Keratinocyte (primary cell): ENCODE measurements at places on chromosomes 16 and 17. TPM values are rescaled to one million over a fixed set of nuclear protein-coding genes. Genes with fewer than 3 reads are reported as not detected.

GAS7 gene
- 0.10 to 0.17 TPM (median 0.14 TPM) in 3 replicates for polyA plus RNA-seq

VAT1L gene
- not detected in 3 replicates for polyA plus RNA-seq

PYDC1 gene
- not detected in 3 replicates for polyA plus RNA-seq

SKAP1 gene
- 0.09 TPM in 1 of 3 replicates, not detected in the others for polyA plus RNA-seq

TMC8 gene
- 0.14 to 0.41 TPM (median 0.40 TPM) in 3 replicates for polyA plus RNA-seq

KCTD5 gene
- 29.0 to 41.1 TPM (median 36.1 TPM) in 3 replicates for polyA plus RNA-seq

SCNN1B gene
- 0.92 to 2.8 TPM (median 1.5 TPM) in 3 replicates for polyA plus RNA-seq

ALDH3A1 gene
- polyA plus RNA-seq, result 2.0 to 8.4 TPM (median 5.8 TPM) in 3 replicates

TUFM gene
- 104 to 145 TPM (median 134 TPM) in 3 replicates for polyA plus RNA-seq

TMEM114 gene
- polyA plus RNA-seq, result not detected in 3 replicates

NUPR1 gene
- 23.0 to 156 TPM (median 126 TPM) in 3 replicates for polyA plus RNA-seq

TMEM186 gene
- polyA plus RNA-seq, result 7.8 to 9.8 TPM (median 8.1 TPM) in 3 replicates

CACNG1 gene
- polyA plus RNA-seq, result not detected in 3 replicates

HEATR9 gene
- not detected in 3 replicates for polyA plus RNA-seq

DNA sequence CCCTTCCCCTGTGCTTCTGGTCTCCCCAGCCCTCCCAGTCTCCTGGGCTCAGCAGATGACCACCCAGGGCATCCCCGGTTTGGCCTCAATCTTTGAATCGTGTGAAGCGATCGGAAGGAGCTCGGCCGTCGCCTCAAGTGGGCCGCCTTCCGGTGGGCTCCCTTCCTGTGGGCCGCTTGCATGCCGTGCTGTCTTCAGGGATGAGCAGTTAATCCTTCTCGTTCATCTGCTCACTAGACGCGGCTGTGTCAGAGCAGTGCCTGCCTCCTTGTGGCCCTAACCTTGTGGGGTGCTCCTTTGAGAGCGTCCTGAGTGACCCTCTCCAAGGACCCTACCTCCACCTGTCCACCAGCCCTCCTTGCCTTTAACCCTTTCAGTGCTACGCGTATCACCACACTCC, 40.4 kb downstream of the BAIAP2 start:
- H3K4me3 ChIP-seq, result no peak overlapping the region
- H3K27me3 ChIP-seq, result no peaks in the 10 kb centered on the region
- peaks cover 46% of the 10 kb centered on the region for H3K36me3 ChIP-seq
- H3K27ac ChIP-seq, result no peak overlapping the region
- DNase-seq, result no peak
- H3K4me1 ChIP-seq, result peaks cover 17% of the 10 kb centered on the region

- no peaks in the 10 kb centered on the region for H3K36me3 ChIP-seq
- DNase-seq, result no peak
- no peak overlapping the region for H3K4me3 ChIP-seq
- no peaks in the 10 kb centered on the region for H3K4me1 ChIP-seq
- no peaks in the 10 kb centered on the region for H3K27me3 ChIP-seq
- H3K27ac ChIP-seq, result no peak overlapping the region
Observed at GRCh38 chr16:25868106-25868505, 176.3 kb downstream of the HS3ST4 start.

GRCh38 chr17:4104506-4104905, 38.3 kb downstream of the ZZEF1 start:
- H3K27ac ChIP-seq, result no peak overlapping the region
- no peak for DNase-seq
- H3K4me1 ChIP-seq, result no peaks in the 10 kb centered on the region
- H3K4me3 ChIP-seq, result no peak overlapping the region

DNA sequence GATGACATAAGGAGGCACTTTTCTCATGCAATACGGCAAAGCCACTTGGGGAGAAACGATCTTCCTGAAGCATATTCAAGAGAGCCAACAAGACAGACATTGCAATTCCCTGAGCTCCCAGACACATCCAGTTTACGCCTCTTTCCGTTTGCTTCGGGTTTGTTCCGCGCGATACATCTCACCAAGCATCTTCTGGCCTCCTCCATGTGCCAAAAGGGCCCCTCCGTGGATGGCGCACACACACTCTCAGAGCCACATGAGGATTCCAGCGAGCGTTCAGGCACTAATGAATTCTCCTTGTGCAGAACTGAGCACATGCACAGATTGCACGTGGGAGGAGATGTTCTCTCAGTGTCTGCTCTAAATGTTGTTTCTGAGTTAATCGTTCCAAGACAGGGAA, 146.7 kb upstream of the SHISA6 start:
- no peak overlapping the region for H3K27ac ChIP-seq
- no peak for DNase-seq
- no peak overlapping the region for H3K4me3 ChIP-seq

DNA sequence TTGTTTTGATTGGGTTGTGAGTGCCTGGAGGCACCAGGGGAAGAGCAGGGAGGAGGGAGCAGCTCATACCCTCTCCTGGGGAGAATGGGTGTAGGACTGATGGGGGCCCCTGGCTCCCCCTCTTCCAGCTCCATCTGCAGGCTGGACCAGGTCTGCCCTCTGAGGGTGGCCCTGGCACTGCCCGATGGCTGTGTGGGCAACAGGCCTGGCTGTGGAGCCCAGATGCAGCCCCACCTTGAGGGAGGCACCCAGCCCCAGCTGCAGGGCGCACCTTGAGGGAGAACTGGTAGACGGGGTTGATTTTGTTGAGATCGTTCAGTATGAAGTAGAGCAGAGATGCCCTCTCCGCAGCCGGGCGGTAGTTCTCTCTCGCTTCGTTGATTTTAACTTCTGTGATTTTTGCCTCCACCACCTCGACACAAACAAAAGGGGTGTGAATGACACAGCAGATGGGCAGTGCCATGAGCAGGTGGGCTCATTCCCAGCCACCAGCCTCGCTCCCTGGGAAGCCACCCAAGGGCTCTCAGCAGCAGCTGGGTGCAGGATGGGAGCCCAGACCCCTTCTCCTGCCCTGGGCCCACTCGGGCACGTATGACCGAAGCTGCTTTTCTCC, 71.6 kb downstream of the PGS1 start:
- no peaks in the 10 kb centered on the region for H3K36me3 ChIP-seq
- H3K4me3 ChIP-seq, result no peak overlapping the region
- H3K27ac ChIP-seq, result no peak overlapping the region

DNA sequence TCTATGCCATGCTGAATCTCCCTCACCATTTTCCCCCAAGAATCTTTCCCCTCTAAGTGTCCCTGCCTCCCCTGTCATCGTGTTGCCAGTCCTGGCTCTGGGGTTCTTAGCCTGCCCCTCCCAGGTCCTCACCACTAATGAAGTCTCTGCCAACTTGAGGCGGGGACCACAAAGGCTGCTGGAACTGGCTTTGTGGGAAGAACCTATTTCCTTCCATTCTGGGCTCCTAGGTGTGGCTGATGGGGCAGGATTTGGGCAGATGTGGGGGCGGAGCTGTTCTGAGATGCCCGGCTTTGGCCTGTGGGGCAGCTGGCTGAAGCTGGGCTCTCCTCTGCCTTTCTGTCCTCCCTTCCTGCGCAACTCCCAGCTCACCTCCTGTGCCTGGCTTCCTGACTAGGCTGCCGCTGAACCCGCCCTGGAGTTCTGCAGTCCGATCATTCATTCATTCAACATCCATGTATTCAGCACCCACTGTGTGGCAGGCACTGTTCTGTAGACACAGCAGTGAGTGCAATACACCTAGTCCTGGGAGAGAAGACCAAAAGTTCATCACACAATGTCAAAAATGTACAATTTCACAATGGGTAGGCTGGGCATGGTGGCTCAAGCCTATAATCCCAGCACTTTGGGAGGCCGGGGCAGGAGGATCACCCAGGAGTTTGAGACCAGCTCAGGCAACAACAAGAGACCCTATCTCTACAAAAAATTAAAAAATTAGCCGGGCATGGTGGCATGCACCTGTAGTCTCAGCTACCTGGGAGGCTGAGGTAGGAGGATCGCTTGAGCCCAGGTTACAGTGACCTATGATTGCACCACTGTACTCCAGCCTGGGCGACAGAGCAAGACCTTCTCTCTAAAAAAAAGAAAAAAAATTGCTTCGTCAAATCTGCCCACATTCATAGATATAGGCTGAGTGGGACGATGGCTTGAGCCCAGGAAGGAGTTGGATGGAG, 1.9 kb upstream of the SNN start:
- no peaks in the 10 kb centered on the region for H3K36me3 ChIP-seq
- H3K27me3 ChIP-seq, result no peaks in the 10 kb centered on the region
- DNase-seq, result no peak
- no peak overlapping the region for H3K27ac ChIP-seq

- H3K4me1 ChIP-seq, result no peaks in the 10 kb centered on the region
- no peaks in the 10 kb centered on the region for H3K27me3 ChIP-seq
- no peaks in the 10 kb centered on the region for H3K36me3 ChIP-seq
- no peak for DNase-seq
- H3K27ac ChIP-seq, result no peak overlapping the region
Observed at GRCh38 chr17:42253578-42253977, 22.6 kb downstream of the STAT5B start.

DNA sequence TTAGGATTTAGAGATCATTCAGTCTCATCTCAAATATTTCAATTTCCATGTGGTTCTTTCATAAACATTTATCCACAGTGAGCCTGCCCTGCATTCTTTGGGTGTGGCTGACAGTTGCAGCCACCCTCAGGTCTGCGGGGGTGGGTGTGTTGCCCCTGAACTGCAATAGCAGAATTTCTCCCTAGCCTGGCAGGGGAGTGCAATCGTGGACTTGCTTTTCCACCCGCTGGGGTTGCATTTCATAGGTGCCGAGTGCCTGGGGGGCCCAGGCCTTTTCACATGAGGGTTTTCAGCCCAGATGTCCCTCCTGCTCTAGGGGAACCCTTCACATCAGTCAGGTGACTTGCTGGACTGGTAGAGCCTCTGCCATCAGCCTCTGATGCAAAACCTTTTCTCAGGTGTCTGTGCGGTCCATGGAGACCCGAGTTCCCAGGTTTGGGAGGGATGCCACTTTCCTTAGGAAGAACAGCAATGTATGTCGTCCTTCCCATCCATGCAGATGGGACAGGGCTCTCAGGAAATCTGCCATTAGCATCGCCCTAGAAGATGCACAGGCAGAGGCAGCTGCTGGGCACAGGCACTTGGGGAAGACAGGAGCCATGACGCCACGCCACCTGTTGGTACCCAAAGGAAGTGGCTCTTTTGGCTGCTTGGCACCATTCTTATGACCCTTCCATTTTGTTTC, 2.4 kb upstream of the USP36 start:
- no peak overlapping the region for H3K27ac ChIP-seq
- no peak overlapping the region for H3K4me3 ChIP-seq
- no peak for DNase-seq

DNA sequence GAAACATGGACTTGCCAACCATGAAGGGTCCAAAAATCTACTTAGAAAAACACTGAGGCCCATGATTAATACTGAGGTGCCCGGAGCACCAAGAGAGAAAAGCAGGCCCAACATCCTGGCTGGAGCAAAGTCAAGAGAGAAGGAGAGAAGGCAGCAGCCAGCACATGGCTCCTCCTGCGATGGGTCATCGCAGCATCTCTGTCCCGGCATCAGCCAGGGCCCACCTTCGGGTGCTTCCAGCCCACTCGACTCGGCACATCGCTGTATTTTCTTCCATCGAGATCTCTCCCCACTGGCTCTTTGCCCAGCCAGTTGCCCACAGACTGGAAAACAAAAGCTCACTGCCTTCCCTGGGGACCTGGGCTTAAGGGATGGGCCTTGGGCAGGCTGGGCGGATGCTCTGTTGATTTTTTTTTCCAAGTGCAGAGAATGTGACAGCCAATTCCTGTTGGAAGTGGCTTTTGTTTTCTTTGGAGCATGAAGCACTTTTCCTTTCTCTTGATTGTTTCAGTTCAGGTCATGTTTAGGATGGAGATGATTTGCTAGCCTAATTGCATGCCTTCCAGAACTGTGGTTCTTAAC, 58.1 kb downstream of the CYB5B start:
- peaks cover 40% of the 10 kb centered on the region for H3K4me1 ChIP-seq
- H3K27ac ChIP-seq, result peak overlapping the region; percentile 72
- no peaks in the 10 kb centered on the region for H3K36me3 ChIP-seq
- no peak for DNase-seq

DNA sequence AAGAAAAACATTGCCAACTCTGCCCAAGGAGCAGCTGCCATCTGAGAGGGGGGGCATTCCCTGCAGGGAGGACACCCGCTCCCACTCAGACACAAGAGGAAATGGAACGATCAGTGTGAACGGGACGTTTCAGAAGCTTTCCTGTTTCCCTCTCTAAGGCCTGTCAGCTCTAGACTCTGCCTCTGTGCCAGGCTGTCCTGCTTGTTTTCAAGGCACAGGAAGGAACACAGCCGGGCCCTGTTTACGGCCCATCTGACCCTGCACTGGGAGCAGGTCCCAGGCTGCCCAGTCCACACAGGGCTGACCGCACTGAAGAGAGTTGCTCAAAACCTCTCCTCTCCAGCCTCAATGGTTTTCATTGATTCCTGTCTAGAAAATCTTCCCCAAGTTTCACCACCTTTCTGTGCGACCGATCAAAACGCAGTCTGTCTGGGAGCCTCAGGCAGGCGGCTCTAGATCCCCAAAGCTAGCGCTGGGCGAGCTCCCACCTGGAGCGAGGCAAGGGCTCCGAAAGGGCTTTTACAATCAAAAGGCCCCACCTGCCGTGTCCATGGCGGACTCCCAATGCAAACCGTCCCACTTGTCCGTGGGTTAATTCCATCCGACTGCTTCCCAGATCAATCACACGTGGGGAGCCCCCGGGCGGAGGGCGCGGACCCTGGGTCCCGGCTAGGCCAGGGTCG, 1.5 kb downstream of the PIEZO1 start:
- H3K36me3 ChIP-seq, result peaks cover 8% of the 10 kb centered on the region
- peak overlapping the region; percentile 93 for H3K27ac ChIP-seq
- no peak for DNase-seq
- no peaks in the 10 kb centered on the region for H3K27me3 ChIP-seq
- peaks cover 35% of the 10 kb centered on the region for H3K4me1 ChIP-seq
- H3K4me3 ChIP-seq, result peak overlapping the region; percentile 75
